Stimulated activated CD4-positive, alpha-beta T cell treated with anti-CD3 and anti-CD28 coated beads, Interleukin-2, amount 100 ng/mL, for 24 hours (primary cell): ENCODE measurements at places on chromosomes 12 and 14.

DNA sequence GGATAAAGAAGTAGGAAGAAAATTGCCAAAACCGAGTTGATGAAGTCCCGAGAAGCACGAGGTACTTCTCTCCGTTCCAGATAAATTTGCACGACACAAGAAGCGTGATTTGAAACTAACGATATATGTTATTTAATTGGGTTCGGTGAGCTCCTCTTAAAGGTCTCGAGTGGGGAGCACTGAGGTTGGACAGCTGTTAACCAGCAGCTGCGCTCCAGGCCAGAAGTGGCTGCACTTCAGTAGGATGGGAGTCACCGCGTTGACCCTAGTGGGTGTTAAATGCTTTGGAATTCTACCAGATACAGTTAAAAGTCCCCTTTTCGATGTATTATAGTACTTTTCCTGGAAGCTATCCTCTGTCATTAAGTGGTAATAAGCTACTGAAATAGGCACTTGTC is 953 bp upstream of the DCAF5 start:
- peak; percentile 26 for DNase-seq

- no peak for DNase-seq
These were observed 1.9 kb downstream of the NTN4 start for GRCh38 chr12:95788637-95789036.

GRCh38 chr14:41404126-41404525 is 202.6 kb upstream of the LRFN5 start:
- no peak for DNase-seq

GRCh38 chr12:23895792-23896218 is 53.7 kb downstream of the SOX5 start:
- no peak for DNase-seq

GRCh38 chr12:76555231-76555767 is 4.3 kb downstream of the OSBPL8 start:
- DNase-seq = no peak

- DNase-seq = no peak
These were observed 34.0 kb upstream of the RNASE3 start for GRCh38 chr14:20857207-20857606.

- DNase-seq = no peak
These were observed 325.5 kb downstream of the RAD51B start for GRCh38 chr14:68145036-68145435.

GRCh38 chr14:27049701-27050100 is 451.9 kb upstream of the NOVA1 start:
- no peak for DNase-seq

- no peak for DNase-seq
These were observed 2.6 kb downstream of the NAV3 start for GRCh38 chr12:77833329-77833728.

GRCh38 chr14:64879635-64880220 is at the start of gene SPTB:
Gene SPTB (minus strand): TSS chr14:64879907. CDS start chr14:64823094, 56,813 bp downstream.
- DNase-seq = peak; percentile 77

- DNase-seq = no peak
These were observed 91.0 kb upstream of the EEA1 start for GRCh38 chr12:93019975-93020630.

- no peak for DNase-seq
These were observed 395.1 kb upstream of the RGS6 start for GRCh38 chr14:71536927-71537772.

DNA sequence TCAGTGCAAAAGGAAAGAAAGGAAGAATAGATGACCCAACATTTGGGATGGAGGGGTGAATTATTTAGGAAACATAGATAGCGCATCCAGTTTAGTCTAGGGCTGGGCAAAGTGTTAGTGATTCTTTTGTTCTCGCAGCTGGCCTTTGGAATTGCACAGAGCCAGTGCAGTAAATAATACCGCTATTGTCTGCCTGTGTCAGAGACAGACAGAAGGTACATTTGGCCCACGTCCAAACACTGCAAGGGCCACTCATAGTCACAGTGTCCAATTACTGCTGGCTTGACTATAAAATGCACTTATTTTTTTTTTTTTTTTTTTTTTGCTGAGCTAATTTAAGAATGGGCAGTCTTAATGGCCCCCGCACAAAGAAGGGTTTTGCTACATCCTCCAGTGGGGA is 638.6 kb downstream of the BCL11B start:
- DNase-seq = no peak

- DNase-seq = no peak
These were observed 13.0 kb downstream of the MTA1 start for GRCh38 chr14:105432657-105433056.

GRCh38 chr12:85394809-85395208 is 114.8 kb downstream of the ALX1 start:
- DNase-seq = no peak

- DNase-seq = no peak
These were observed 514 bp upstream of the LARP4 start for GRCh38 chr12:50400104-50400637.

DNA sequence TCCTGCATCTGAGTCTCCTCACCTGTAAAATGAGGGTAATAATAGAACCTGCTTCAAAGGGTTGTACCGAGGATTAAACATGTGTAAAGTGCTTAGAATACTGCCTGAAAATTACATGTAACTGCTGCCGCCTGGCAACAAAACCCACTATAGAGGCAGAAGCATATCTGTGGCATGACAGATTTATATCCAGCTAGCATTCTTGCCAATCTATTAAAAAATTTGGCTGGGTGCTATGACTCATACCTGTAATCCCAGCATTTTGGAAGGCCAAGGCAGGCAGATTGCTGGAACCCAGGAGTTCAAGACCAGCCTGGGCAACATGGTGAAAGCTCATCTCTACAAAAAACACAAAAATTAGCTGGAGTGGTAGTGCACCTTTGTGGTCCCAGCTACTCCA is 16.4 kb upstream of the KSR2 start:
- DNase-seq = no peak

DNA sequence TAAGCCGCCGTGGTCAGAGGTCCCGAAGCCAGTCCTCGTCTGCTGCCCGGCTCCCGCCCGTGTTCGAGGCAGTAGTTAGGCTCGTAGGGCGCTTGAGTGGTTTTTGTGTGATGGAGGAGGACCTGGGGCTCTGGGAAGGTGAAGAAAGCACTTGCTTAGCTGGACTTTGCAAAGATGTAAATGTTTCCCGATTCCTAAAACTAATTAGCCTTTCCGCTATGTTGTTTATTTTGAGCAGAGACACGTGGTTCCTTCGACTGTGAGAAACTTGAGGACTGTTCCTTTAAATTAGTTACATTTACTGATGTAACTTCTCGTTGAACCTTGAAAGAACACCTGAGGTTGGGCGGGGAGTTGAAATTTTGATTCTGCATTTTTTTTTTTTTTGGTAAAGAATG is 33.9 kb downstream of the MIA2 start:
- no peak for DNase-seq

DNA sequence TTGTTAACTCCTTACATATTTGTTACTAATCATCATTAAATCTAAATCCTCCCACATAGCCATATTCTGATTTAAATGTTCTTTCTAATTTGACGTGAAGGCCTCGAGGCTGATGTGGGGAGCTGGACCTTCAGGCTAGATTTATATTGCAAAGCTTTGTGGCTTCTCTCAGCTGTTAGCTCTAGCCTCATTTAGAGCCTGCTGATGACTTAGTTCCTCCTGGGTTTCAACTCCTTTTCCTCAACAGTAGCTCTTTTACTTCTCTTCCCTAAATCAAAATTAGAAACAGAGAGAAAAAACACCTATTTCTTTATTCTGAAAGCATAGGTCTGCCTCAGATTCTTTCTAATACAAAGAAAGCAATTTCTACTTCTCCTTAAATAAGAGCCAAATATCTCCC is 477.5 kb upstream of the CCDC196 start:
- no peak for DNase-seq

- no peak for DNase-seq
These were observed 46.0 kb downstream of the SPIC start for GRCh38 chr12:101521136-101521535.

DNA sequence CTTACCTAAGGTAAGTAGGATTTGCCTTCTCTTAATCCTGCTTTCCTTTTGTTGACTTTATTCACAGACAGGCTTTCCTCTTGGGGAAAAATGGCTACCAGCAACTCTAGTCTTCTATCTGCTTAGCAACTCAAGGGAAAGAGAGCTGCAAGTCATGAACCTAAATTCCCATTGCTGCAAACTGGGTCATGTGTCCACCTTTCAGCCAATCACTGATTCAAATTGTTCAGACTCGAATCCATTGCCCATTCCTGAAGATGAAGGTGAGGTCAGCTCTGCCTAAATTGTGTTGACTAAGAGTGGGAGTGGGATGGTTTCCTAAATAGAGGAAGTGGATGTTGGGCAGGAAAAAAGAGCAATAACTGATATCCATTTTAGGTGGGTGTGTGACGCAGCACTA is 7.7 kb downstream of the FBXW8 start:
- no peak for DNase-seq
